ENCODE measurements at places on chromosomes 12 and 14. TPM values are rescaled to one million over a fixed set of nuclear protein-coding genes. Genes with fewer than 3 reads are reported as not detected.

DPF3 gene
- 14.9 TPM for total RNA-seq

DNA sequence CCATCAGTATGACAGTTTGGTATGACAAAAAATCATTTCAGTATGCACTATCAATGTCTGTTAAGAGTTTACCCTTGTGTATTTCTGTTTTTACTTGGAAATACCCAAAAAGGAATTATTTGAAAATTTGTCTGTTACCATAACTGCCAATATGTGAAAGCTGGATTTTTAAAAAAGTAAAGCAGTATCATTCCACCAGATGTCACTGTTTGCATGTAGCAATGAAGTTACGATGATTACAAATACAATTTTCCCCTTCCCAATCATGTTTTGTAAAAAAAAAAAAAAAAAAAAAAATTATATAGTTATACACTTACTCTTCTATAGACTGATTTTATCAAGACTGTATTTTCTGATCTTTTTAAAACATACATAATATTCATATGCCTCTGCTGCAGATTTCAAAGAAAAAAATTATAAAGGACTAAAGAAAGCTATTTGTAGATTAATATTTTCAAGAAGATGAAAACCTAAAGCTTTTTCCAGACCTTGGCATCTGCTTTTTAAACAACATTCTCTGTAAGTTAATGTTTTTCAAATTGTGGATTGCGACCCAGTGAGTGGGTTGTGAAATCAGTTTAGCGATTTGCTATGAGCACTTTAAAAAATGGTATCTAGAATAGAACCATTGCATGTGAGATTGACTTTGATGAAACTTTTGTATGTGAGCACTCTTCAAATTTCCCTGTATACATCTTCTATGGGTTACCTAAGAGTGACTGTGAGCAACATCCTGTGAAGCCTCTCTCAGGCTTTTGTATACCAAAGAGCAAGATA, 114.2 kb downstream of the TTC6 start:
- DNase-seq = no peak

DNA sequence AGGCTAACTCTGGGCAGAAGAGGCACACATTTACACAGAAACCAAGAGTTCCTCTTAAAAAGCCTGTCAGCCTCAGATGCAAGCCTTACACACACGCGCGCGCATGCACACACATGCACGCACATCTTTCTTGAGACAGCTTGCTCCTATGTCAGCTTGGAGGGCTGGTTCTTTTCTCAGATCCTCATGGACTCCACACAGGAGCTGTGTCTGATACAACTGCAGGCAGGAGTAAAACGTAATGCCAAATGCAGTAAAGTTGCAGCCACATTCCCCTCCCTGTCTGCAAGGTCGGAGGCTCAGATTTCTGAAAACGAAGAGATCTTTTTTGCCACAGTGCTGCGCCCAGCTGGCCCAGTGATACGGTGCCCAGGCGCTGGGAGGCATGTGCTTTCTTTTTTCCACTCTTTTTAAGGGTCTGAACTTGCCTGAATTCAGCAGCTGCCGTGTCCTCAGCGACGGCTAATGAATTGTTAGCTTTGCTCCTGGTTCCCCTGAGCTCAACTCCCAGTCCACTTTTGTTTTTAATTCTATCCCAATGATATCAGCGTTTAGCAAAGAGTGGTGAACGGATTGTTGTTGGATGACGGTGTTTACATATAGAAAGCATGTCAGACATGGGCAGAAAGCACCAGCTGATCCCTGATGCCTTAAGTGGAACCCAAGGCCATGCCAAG, 72.9 kb upstream of the FOXN3 start:
- no peak for DNase-seq

GRCh38 chr12:85445060-85445938, 165.3 kb downstream of the ALX1 start:
- DNase-seq = no peak

MAP3K9 gene
- total RNA-seq = 6.7 TPM

DNA sequence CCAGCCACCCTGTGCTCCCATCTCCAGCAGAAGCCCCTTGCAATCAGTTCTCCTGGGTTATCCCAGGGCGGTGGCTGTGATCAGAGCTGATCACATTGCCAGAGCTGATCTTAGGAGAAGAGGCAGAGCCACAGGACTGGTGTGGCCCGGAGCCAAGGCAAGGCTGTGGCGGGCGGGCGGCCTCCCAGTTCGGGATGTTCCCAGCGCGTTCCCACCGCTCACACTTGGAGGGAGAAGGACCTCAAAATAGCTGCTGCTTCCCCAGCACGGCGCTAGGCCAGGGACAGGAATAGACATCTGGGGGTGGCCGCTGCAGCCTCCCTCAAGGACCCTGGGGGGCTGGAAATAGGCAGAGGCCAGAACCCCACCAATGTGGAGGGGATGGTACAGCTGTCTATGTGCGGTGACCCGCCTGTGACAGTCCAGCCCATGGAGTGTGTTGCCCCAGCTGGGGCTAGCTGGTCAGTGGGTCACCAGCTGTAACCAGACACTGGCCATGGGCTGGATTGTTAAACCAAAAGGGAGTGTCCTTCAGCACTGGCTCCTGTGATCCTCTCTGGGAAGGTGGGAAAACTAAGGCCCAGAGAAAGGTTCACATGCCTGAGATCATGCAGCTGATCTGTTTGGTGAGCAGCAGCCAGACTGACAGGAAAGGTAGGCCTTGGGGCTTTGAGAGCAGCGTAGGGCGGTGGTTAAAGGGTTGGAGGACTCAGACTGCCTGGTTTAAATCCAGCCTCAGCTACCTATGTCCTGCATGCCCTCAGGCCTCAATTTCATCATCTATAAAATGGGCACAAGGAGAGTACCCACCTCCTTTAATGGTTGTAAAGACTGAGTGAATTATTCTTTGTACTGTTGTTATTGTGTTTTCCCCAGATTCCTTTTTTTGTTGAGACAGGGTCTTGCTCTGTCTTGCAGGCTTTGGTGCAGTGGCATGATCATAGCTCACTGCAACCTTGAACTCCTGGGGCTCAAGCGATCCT, 8.0 kb upstream of the POP5 start:
- DNase-seq = no peak

CIDEB gene
- total RNA-seq = 38.4 TPM
